NCI-H2081 treated with DMSO at 0.1 percent for 48 hours (cell line): ENCODE measurements at places on chromosomes 5 and 9.

DNA sequence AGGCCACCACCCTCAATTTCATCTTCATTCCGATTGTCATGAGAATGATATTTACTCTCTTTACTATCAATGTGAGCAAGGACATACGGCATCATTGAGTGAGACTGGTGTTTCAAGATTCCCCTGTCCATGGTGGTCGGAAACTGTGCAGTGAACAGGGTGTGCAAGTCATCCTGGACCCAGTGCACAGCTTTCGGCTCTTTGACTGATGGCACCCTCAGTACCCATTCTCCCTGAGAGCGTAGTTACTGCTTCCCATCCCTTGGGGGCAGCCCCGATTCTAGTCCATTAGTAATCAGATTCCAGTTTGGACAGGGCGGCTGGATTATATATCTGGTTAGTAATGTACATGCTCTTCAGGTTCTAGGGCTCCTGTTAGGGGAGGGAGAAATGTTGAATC lies 61.7 kb upstream of the SUB1 start:
- DNase-seq, result no peak

- DNase-seq, result no peak
These were observed 359.1 kb downstream of the ARHGEF28 start for GRCh38 chr5:73985145-73985544.

- DNase-seq, result no peak
These were observed 220.7 kb downstream of the GNA14 start for GRCh38 chr9:77427256-77427927.

GRCh38 chr5:163790497-163790896 lies 285.1 kb downstream of the MAT2B start:
- no peak for DNase-seq

- no peak for DNase-seq
These were observed 11.6 kb downstream of the SKIC3 start for GRCh38 chr5:95543017-95543705.

- no peak for DNase-seq
These were observed 37.9 kb downstream of the LURAP1L start for GRCh38 chr9:12812710-12813109.

GRCh38 chr9:74810200-74810599 lies 77.5 kb downstream of the TRPM6 start:
- DNase-seq, result no peak

GRCh38 chr5:1386274-1386717 lies 41.4 kb upstream of the CLPTM1L start:
- DNase-seq, result no peak

- DNase-seq, result no peak
These were observed 50.9 kb downstream of the OSMR start for GRCh38 chr5:38896760-38897159.

- no peak for DNase-seq
These were observed 188.4 kb downstream of the IRX2 start for GRCh38 chr5:2563046-2563445.

GRCh38 chr5:50365426-50366251 lies 75.4 kb downstream of the EMB start:
- no peak for DNase-seq

DNA sequence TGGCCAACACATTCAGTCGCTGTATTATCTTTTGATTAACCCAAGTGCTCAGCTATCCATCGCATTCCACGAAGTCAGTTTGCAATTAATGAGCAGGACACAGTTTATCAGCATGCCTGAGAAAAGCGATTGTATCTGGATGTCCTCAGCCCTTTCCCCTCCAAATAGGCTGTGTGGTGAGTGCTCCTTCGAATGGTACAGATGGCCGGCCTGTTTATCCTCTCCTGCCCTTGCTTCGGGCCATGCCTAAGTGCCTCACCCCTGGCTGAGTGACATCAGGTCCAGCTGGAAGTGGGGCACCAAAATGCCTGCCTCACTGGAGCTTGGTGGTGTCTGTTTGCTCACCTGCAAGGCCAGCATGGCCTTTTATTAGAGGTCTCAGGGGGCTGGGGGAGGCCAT lies 317.3 kb downstream of the GADD45G start:
- no peak for DNase-seq
